ENCODE measurements at places on chromosomes 6 and 20.

DNA sequence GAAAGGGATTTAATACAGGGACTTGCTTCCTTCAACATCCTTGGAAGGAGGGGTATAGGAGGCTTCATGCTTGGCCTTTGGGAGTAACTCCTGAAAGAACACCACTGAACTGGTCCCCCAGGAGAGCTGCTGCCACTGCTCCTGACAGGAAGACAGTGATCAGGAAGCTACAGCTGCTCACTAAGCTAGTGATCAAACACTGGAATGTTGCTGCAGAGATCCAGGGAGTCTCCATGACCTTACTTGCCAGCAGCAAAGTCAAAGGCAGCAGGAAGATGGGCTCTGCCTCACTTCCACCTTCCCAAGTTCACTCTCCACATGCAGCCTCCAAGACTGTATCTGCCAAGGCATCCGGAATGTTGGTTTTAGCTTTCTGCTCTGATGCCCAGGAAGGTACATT, 31.8 kb downstream of the PIM1 start:
- DNase-seq, result no peak

DNA sequence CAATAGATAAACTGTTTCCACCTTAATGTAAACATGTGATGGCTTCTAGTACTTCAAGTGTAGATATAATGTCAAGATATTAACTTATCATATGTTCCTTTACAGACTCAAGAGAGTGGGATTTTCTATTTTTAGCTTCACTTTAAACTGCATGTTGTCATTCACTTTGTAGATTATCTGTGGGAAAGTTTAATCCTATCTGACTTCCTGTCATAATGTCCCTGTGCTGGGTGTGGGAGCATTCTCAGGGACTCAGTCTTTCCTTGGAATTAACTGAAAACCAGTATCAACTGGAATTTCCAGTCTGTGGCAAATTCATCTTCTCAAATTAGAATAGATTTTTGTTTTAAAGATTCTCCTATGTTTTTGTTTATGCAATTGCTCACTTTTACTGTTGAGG, 226.1 kb upstream of the FERMT1 start:
- DNase-seq, result no peak

DNA sequence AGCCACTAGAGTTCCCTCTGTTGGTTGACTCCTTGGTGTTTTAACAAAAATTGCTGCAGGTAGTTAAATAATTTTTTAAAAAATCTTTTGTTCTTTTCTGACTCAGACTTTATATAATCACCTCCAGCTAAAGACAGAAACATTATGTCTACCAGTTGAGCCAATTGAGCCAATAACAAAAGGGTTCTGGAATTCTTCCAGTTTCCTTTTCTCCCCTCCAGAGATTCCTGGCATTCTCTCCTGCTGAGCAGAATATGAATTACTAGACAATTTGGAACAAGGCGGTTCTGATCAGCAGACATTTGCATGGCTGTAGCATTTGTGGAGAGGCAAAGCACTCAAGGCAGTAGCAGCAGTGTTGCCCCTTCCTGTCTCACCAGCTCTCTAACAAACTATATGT, 144.0 kb upstream of the SLC35B3 start:
- no peak for DNase-seq

DNA sequence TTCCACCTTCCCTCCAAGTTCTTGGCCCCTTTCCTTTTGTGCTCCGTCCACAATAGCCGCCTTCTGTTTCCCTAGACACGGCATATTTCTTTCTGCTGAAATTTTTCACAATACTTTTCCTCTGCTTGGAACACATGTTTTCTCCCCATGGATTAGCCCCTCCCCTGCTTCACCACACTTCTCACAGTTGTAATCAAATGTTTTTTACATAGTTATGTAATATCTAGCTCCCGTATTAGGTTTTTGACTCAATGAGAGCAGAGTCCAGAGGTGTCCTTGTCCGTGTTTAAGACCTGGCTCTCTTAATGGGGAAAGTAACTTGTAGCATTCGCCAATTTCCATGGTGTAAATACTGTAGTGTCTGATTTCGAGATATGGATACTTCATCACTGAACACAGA, 34.7 kb downstream of the PLCB1 start:
- DNase-seq, result no peak

DNA sequence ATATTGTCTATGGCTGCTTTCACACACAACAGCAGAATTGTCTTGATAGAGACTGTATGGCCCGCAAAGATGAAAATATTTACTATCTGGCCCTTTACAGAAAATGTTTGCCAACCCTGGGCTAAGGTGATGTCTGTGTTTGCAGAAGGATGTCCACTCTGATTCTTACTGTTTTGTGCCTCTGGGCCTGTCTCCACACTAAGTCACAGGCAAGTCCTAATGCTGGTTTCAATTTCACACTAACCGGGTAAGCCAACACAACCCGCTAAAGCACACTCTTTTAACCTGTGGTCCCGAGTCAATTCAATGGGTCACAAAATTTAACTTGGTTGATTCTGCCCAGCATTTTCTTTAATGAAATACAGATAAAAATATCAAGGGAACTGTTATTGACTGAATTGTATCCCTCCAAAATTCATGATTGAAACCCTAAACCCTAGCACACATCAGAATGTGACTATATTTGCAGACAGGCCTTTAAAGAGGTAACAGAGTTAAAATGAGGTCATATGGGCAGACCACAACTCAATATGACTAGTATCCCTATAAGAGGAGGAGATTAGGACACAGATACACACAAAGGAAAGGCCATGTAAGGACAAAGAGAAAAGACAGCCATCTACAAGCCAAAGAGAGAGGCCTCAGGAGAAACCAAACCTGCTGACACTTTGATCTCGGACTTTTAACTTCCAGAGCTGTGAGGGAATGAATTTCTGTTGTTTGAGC, 78.4 kb downstream of the FYN start:
- no peak for DNase-seq

DNA sequence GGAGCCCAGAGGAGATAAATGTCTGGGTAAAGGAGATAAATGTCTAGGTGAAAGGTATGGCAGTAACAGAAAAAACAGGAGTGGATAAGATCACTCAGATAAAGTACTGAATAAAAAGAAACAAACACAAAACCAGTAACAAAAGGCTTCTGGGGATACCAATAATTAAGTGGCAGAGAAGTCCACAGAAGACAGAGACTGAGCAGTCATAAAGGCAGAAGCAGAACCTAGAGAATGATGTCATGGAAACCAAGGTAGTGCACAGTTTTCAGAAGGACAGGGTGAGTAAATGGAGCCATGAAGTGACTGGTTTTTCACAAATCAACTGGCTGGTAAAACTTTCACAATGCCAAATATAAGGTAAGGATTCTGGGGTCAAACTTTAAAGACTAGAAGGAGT, 80.9 kb upstream of the PLN start:
- no peak for DNase-seq

DNA sequence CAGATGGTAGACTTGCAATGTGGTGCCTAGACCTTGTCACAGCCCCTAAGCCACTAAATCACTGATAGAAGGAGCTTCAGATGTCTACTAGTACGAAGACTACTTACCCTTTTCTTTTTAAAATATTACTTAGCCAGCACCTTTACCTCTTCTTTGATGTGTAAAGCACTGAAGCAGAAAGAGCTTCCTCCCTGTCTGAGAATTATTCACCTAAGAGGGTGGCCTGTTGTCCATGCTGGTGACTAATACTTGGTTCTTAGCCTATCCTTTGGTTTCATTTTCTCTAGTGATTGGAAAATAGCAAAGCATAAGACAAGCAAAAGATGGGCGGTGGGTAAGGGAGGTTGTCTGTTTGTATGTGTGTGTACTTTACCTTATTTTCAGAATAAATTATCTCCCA, 794.6 kb downstream of the TFAP2A start:
- no peak for DNase-seq

- no peak for DNase-seq
Observed at GRCh38 chr20:62710886-62711702, 2.5 kb downstream of the NTSR1 start.

Measured in activated CD4-positive, alpha-beta T cell treated with anti-CD3 and anti-CD28 coated beads, Interleukin-2, amount 50 U/mL, for 4 hours (primary cell).